Adipocyte (in vitro differentiated cells): ENCODE measurements at places on chromosomes 4 and X.

DNA sequence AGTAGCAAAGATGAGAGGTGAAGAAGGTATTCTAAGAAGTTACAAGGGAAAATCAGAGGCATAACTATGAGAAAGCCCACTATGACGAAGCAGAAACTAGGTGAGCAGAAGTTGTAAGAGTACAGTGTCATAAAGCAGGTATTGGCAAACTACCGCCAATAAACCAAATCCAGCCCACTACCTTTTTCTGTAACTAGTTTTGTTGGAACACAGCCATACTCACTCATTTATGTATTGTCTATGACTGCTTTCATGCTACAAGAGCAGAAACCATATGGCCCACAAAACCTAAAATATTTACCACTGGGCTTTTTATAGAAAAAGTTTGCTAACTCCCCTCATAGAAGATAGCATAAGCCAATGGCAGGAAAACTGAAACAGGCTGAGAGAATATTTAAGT is 31.8 kb upstream of the ZCCHC13 start:
- DNase-seq = no peak

- DNase-seq = no peak
These were observed 213.4 kb downstream of the GC start for GRCh38 chr4:71570492-71570891.

DNA sequence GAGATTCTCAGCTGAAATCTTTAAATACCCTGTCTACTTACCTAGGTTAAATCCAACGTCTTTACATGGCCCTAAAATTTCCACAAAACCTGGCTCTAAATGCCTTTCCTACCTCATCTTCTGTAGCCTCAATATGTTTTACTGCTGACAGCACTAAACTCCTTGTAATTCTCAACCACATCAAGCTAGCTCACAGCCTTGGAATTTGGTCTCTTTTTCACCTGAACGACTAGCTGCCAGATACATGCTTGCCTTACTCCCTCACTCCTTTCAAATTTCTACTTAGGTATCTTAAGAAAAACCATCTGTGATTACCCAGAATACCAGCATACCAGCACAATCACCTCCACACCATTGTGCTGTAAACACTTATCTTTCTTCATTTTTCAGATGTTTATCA is 635.6 kb upstream of the PCDH10 start:
- DNase-seq = no peak

DNA sequence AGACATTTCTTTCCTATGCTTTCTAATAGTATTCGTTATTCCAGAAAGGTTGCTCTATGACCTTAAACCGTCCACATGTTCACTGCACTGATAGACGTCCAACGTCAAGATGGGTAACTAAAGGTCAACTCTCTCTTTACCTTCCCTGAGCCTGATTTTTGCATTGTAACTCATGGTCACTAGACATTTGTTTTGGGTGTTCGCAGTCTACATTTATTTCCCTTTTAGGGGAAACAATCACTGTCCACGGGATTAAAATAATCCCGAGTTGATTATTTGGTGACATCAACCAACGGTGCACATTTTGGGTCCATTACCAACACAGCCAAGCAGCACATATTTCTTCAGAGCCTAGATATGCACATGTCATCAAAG is 540 bp upstream of the HADH start:
- DNase-seq = no peak
